ENCODE measurements at places on chromosomes 7 and 10.

- DNase-seq = no peak
Observed at GRCh38 chr10:124717041-124717757, 27.0 kb downstream of the FAM53B start.

DNA sequence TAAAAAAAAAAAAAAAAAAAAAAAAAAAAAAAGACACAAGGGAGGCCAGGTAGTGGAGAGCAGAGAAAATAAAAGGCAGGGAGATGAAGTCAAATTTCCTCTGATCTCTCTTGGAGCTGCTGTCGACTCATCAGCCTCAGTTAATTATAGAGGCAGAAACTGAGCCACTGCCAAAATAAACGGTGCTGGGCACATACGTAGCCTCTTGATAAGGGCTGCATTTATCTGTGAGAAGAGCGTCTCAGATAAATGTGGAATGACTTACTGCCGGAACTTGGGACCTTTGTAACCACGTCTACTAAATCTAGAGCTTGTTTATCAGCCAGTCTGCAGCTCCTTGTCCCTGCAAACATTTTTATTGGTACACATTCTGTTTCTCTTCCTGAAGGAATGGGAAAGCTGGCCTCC lies 162.3 kb downstream of the BAMBI start:
- DNase-seq = no peak

DNA sequence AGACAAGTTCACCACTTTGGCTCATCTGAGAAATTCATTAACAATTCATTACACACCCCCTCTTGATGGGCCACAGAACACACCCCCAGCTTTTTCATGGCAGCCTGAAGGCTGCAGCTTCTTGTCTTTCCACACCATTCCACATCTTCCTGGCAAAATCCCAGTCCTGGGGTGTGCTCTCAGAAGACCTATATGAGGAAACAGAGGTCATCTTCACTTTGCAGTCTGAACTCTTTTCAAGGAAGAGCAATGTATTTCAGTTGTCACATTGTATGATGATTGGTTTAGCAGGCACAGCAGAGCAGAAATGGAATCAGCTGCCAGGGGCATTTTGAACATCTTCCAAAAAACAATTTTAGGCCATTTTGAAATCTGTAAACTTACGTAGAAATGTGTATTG lies 7.8 kb upstream of the LRRC27 start:
- no peak for DNase-seq

DNA sequence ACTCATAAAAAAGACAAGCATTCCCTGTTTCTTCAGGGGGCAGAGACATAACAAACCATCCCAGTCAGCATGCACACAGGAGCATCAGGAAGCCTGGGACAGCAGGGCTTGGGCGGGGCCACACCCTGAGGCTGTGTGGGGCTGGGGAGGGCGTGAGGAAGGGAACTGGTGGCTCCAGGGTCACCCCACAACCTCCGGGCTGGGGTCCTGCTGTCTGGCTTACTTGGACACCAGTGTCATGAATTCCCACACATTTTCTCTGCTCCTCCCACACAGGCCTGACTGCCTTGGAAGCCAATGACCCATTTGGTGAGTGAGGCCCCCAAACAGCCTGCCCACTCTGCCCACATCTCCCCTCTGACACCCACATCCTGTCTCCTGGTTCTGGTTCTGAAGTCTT lies 2.8 kb downstream of the FXYD4 start:
- DNase-seq = no peak

GRCh38 chr10:86253091-86254072 lies 113.2 kb downstream of the GRID1 start:
- DNase-seq = no peak

Measured in DMS53 (cell line).